ENCODE measurements at places on chromosomes 3 and 15.

DNA sequence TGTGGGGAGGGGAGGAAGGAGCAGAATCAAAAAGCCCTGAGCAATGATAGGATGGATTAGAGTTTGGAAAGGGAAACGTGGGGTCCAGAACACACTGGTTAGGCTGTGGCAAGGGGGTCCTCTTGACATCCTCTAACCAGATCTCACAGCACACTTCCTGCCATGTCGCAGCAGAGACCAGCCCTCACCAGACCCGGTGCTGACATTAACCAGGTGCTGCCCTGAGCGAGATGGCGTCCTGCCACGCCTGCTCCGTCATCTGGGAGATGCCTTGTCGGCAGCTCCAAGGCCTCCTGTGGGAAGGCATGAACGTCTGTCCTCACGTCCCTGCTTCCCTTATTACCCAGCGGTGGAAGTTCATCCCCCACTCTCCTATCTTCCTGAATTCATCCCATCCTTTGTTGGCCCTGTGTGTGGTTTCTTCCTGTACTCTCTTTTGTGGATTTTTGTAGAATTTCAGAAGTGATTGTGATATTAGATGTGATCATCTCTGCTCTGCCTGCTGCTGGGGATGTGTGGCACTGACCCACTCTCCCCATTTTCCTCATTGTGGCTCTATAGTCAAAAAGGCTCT, 29.4 kb upstream of the MYZAP start:
- no peak for DNase-seq

GRCh38 chr15:38564557-38565286, at the start of gene RASGRP1:
TSS of gene RASGRP1 (minus strand) at chr15:38564814. CDS start at chr15:38564628, 186 bp downstream.
- DNase-seq = peak; percentile 37

GRCh38 chr3:140760324-140761075, 82.6 kb downstream of the TRIM42 start:
- DNase-seq = no peak

DNA sequence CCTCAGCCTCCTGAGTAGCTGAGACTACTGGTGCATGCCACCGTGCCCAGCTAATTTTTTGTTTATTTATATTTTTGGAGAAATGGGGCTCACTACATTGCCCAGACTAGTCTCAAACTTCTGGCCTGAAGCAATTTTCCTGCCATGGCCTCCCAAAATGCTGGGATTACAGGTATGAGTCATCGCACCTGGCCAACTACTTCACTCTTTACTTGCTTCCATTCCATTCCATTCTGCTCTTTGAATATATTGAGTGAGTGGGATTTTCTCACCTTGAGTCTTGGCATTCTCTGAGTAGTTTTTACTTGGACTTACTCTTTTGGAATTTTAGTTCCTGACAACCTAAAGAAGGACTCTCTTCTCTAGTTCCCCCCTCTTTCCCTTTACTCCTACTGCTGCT, 93.8 kb upstream of the UNC13C start:
- no peak for DNase-seq

- peak; percentile 12 for DNase-seq
These were observed 985.6 kb downstream of the EPHA3 start for GRCh38 chr3:90092994-90093393.

- DNase-seq = no peak
These were observed 18.1 kb upstream of the MUC4 start for GRCh38 chr3:195829897-195830254.

- DNase-seq = no peak
These were observed 465.2 kb downstream of the NLGN1 start for GRCh38 chr3:173862701-173863100.

GRCh38 chr3:27360113-27361078, 8.8 kb downstream of the NEK10 start:
- DNase-seq = peak; percentile 4

- DNase-seq = no peak
These were observed 23.8 kb downstream of the PLA2G4E start for GRCh38 chr15:41996921-41997592.

DNA sequence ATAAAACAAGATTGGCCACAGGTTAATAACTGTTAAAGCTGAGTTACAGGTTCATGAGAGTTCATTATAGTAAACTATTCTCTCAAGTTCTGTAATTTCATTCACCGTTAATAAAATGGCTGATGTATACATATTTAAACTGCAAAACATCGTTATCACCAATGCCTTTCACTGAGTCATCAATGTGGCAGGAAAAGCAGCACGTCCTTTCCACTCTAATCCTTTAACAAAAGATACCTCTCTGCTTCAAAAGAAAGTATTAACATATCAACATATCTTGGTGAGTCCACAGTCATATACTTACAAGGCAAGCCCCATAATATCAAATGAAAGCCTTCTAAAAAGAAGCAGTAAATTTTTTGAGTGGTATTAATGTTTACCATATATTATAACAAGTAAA, 54.5 kb downstream of the UACA start:
- DNase-seq = no peak

DNA sequence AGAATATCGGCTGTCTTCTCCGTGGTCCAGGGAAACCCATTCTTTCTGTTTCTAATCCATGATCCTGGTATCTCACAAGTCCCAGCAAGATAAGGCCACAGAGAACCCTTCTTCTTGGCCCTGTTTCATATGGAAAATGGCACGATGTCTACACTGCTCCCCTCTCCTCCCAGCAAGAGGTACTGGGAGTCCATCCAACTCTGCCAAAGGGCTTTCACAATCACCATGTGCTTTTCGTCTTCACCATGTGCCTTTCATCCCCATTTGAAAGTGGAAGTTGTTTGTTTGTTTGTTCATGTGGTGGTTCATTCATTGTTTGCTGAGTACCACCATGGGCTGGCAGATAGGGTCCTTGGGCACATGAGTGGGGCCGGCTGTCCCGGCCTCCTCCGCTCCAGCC, 5.5 kb downstream of the ITIH3 start:
- no peak for DNase-seq

DNA sequence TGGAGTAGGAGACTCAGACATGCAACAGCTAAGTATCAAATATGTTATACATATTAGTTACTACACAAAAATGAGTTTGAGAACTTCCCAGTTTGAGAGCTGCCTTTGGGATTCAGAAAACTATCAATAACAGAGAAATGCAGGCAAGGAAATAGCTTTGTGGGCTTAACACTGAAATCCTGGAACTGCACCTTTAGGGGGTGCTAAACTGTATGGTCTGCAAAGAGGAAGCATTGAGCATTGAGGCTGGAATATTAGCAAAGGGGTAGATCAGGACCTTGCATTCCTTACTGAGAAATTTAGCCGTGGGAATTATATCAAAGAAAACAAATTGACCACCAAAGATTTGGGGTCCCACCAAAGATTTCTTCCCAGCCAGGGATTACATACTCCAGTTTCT, 580.0 kb downstream of the ZNF385D start:
- DNase-seq = no peak

GRCh38 chr15:39495871-39496840, 84.7 kb upstream of the THBS1 start:
- DNase-seq = no peak

DNA sequence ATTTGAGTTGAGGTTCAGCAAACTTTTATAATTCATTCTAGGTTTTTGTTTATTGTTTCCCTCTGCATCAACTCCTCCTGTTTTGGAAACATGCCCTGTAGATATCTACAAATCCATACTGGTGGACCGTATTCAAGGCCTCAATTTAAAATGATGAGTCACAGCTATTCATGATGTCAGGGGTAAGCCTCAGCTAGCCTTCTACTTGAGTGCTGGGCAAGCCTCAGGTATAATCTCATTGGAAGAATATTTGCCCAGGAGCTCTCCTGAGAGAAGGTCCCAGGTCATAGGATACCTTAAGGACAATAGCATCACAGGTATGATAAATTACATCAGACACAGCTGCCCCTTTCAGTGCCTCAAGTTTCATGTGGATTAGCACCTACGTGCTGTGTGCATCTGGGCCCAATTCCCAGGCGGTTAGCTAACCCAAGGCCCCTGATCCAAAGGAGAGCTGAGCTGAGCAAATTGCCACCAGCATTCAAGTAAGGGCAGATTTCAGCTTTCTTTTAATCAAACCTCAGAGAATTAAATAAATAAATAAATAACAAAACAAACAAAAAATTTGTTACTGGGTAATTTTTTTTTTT, 87.5 kb downstream of the KCNMB2 start:
- DNase-seq = no peak
